ENCODE measurements at places on chromosomes 7 and 10. TPM values are rescaled to one million over a fixed set of nuclear protein-coding genes. Genes with fewer than 3 reads are reported as not detected.

The TUBB8 gene
- total RNA-seq, result not detected

The LDB1 gene
- total RNA-seq, result 28.1 TPM

The SLC35G1 gene
- total RNA-seq, result 6.2 TPM

The CLDN3 gene
- total RNA-seq, result not detected

The BLNK gene
- not detected for total RNA-seq

DNA sequence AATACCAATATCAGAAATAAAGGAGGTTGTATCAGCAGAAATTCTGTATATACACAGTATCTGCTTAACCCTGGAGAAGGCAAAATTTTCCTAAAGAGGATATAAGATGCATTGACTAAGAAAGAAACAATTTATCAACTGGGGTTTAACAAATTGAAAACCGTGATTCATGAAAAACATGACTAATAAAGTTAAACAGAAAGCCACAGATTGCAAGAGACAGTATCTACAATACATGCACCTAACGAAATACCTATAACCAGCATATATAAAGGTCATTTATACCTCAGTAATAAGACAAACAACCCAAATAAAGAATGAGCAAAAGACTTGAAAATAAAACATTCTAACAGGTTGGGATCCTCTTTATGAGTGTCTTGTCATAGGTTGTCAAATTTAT lies 101.8 kb downstream of the IQUB start:
- no peaks in the 10 kb centered on the region for H3K4me1 ChIP-seq
- H3K27ac ChIP-seq, result no peak overlapping the region
- no peaks in the 10 kb centered on the region for H3K36me3 ChIP-seq
- H3K4me3 ChIP-seq, result no peak overlapping the region
- H3K27me3 ChIP-seq, result no peaks in the 10 kb centered on the region

GRCh38 chr7:38244516-38244915 lies 28.9 kb downstream of the TARP start:
- no peaks in the 10 kb centered on the region for H3K36me3 ChIP-seq
- no peak for DNase-seq
- H3K4me1 ChIP-seq, result no peaks in the 10 kb centered on the region
- no peak overlapping the region for H3K4me3 ChIP-seq
- H3K27me3 ChIP-seq, result peaks cover 10% of the 10 kb centered on the region

The PLEKHA8 gene
- 10.3 TPM for total RNA-seq

- H3K36me3 ChIP-seq, result no peaks in the 10 kb centered on the region
- no peak for DNase-seq
- no peak overlapping the region for H3K4me3 ChIP-seq
These were observed 40.1 kb upstream of the GNA12 start for GRCh38 chr7:2884161-2884560.

The PAX4 gene
- not detected for total RNA-seq

- peak overlapping the region; percentile 95 for H3K27ac ChIP-seq
- H3K4me3 ChIP-seq, result 0 out of 2 replicates have a peak overlapping the region, but pooled peaks have one; percentile 8
- no peaks in the 10 kb centered on the region for H3K27me3 ChIP-seq
- peak; percentile 97 for DNase-seq
- H3K4me1 ChIP-seq, result peaks cover 60% of the 10 kb centered on the region
- no peaks in the 10 kb centered on the region for H3K36me3 ChIP-seq
These were observed 673.7 kb downstream of the SUGCT start for GRCh38 chr7:40808378-40808942.

DNA sequence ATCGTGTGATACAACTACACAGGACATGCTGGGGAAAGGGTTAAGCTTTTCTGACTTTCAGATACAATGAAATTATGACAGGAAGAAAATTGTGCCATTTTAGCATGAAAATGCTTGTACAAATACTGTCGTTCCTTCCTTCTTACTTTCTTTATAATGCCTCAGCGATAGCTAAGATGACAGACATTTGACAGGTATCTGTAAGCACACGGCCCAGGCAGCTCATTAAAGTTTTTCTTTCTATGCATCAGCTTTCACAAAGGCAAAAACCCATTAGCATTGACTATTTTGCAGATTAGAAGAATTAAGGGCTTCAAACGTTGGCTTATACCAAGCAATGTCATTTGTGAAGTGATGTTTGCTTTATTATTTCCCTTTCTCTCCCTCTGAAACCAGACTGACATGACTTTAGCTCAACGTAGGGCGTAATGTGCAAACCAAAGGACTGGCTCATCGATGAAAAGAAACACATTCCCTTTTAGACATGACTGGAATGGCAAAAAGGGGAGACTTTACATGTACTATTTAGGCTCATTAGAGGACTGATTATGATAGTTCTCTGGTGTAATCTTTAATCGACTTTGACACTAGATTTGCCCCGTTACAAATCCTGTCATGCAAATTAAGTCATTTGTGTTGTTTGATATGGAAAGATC lies 258.4 kb upstream of the SP8 start:
- H3K4me1 ChIP-seq, result no peaks in the 10 kb centered on the region
- H3K27me3 ChIP-seq, result no peaks in the 10 kb centered on the region
- no peak for DNase-seq
- H3K36me3 ChIP-seq, result no peaks in the 10 kb centered on the region
- H3K27ac ChIP-seq, result no peak overlapping the region
- no peak overlapping the region for H3K4me3 ChIP-seq

The C10orf62 gene
- not detected for total RNA-seq

The CRPPA gene
- total RNA-seq, result 1.8 TPM

DNA sequence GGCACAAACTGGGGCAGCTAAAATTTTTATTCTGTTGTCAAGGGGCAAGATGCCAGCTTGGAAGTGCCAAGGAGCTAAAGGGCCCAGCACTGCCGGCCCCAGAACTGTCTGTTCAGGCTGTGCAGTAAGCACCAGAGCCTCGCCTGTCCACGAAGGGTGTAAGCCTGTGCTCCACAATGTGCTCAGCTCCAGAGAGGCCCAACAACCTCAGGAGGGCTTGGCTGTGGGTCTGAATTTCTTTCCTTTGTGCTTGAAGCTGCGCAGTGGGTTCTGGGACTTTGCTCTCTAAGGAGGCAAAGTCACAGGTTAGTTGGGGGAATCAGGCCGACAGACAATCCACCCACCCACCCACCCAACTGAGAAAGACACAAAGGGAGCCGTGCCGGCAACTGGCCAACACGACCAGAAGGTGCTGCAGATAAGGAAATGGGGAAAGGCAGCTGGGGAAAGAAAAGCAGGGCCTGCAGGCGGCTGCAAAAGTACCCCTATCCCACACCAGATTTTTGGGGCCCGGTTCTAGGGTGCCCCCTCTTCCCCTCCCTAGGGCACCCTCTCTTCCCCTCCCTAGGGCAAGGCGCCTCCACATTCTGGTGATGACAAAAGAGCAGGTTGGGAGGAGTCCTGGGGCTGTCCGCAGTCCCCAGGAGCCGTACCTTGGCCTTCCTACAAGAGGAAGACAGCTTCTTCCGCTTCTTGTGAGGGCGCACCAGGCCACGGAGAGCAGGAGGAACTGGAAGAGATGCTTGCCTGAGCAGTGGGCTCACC lies 7.7 kb downstream of the DDX56 start:
- DNase-seq, result no peak
- H3K4me3 ChIP-seq, result no peak overlapping the region
- no peak overlapping the region for H3K27ac ChIP-seq

- no peak overlapping the region for H3K4me3 ChIP-seq
- H3K4me1 ChIP-seq, result peaks cover 15% of the 10 kb centered on the region
- peak; percentile 72 for DNase-seq
- H3K27ac ChIP-seq, result no peak overlapping the region
- no peaks in the 10 kb centered on the region for H3K27me3 ChIP-seq
- no peaks in the 10 kb centered on the region for H3K36me3 ChIP-seq
These were observed 2.1 kb upstream of the LIPM start for GRCh38 chr10:88800152-88801125.

The ANKRD22 gene
- total RNA-seq, result 0.22 TPM

DNA sequence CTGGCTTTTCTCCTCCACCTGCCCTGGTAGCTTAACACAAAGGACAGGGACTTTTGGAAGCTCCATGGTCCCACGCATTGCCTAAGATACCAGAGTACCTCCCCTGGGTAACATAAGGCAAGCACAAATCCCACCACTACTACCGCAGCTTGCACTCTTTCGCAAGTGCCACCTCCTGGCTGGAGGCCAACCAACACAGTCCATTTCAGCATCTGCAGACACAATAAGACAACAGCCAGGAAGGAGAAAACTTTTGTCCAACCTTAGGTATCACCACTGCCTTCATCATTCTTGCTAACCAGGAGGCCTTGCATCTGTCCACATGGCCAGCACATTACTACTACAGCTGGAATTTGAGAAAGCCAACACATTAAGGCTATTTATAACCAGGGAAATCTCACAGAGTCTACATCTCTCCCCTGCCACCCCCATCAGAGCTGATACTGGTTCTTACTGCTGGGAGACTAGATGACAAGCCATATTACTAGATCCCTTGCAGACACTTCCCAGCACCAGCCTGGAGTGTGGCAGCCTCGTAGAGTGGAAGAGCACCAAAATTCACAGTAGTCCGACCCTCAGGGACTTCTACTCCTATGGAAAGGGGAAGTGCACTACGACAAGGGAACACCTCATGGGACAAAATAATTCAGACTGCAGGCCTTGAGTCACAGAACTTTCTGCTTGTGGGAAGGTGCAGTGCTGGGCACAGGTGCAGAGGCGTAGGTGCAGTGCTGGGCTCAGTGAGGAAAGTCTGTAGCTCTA lies 39.8 kb upstream of the CDK13 start:
- H3K36me3 ChIP-seq, result no peaks in the 10 kb centered on the region
- H3K4me3 ChIP-seq, result no peak overlapping the region
- no peak overlapping the region for H3K27ac ChIP-seq
- peak; percentile 54 for DNase-seq
- peaks cover 13% of the 10 kb centered on the region for H3K27me3 ChIP-seq
- H3K4me1 ChIP-seq, result no peaks in the 10 kb centered on the region

The CYP26A1 gene
- total RNA-seq, result not detected

The MYH16 gene
- total RNA-seq, result not detected

The EGR2 gene
- total RNA-seq, result 1.1 TPM

DNA sequence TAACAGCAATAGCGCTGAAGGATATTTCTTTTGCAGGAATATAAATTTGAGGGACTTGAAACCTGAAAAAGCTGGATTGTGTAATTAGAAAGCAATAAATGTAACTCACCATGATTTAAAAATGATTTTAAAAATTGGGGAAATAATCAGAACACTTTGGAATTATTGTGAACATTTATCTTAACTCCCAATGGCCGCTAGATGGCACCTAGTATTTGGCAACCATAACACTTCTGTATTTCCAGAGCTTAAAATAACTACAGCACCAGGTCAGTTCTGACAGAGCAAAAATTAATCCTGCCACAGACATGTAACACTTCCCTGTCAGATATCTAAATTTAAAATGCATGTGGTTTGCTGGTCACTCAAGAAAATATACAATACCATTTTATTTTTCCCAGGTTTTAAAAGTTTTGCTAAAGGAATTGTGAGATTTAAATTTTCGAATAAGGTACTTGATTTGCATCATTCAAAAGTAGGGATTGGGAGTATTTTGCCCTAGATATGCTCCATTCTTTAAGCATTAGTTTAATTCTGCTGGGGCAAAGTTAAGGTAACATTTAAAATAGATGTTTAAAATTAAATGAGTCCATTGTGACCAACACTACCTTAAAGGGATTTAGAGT lies 144.5 kb downstream of the PPP1R3A start:
- H3K4me1 ChIP-seq, result no peaks in the 10 kb centered on the region
- no peaks in the 10 kb centered on the region for H3K27me3 ChIP-seq
- DNase-seq, result peak; percentile 70

DNA sequence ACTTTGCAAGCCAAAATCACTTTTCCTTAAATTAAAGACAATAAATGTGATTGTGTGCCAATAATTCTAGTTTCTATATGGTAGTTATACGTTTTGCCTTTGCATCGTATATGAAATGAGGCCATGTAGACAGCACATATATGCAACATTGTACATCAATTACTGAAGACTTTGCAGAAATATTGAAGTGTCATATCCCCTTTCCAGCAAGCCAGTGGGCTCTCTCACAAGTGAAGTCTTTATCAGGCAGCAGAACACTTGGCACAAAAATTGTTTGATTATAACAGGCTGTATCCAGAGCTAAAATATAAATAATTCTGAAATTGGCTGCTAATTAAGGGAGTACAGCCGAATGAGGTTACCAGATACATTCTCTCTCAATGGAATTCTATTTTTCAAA lies 588.6 kb upstream of the SEMA3D start:
- H3K27me3 ChIP-seq, result no peaks in the 10 kb centered on the region
- no peak overlapping the region for H3K4me3 ChIP-seq
- peaks cover 60% of the 10 kb centered on the region for H3K4me1 ChIP-seq
- no peaks in the 10 kb centered on the region for H3K36me3 ChIP-seq

The SLC26A3 gene
- not detected for total RNA-seq

The VWA2 gene
- total RNA-seq, result not detected

DNA sequence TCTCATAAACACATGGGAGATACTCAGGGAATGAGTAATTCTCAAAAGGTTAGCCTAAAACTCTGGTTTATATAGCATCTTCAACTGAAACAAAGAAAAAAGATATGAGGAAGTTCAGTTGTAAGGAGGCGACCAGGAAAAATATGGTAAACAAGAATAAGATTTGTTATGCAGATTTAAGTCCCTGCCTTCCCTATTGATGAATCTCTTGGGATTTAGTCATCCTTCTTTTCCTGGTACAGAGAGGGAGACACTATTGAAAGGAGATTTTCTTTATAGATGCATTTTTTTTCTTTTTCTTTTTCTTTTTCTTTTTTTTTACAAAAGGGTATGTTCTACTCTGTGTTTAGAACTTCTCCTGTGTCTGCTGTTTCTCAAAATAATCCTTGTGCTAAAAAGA lies 557.5 kb downstream of the DNAJB9 start:
- no peaks in the 10 kb centered on the region for H3K36me3 ChIP-seq
- no peak overlapping the region for H3K27ac ChIP-seq
- no peaks in the 10 kb centered on the region for H3K27me3 ChIP-seq
- DNase-seq, result no peak
- no peak overlapping the region for H3K4me3 ChIP-seq
- no peaks in the 10 kb centered on the region for H3K4me1 ChIP-seq

DNA sequence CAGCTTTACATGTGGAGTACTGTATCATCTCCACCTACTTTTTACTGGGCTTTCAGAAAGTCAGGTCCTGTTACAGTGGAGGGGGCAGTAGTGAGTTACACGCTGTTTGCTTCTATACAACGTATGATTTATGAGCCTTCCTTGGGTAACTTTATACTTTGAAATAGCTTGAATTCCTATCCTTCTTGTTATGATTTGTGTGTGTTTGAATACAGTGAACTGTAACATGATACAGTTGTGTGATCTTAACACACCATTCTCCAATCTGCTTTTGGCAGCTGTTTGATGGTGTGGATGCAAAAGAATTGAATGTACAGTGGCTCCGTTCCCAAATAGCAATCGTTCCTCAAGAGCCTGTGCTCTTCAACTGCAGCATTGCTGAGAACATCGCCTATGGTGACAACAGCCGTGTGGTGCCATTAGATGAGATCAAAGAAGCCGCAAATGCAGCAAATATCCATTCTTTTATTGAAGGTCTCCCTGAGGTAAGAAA lies 41.7 kb downstream of the SP8 start:
- no peak overlapping the region for H3K27ac ChIP-seq
- H3K36me3 ChIP-seq, result no peaks in the 10 kb centered on the region
- H3K4me1 ChIP-seq, result no peaks in the 10 kb centered on the region
- DNase-seq, result no peak
- no peak overlapping the region for H3K4me3 ChIP-seq

- no peaks in the 10 kb centered on the region for H3K27me3 ChIP-seq
- no peak overlapping the region for H3K4me3 ChIP-seq
- H3K36me3 ChIP-seq, result no peaks in the 10 kb centered on the region
- no peak for DNase-seq
- H3K27ac ChIP-seq, result no peak overlapping the region
These were observed 8.7 kb upstream of the OGA start for GRCh38 chr10:101826852-101827434.

GRCh38 chr7:2873686-2874551 lies 29.8 kb upstream of the GNA12 start:
- H3K36me3 ChIP-seq, result no peaks in the 10 kb centered on the region
- H3K4me3 ChIP-seq, result no peak overlapping the region
- DNase-seq, result peak; percentile 92
- peak overlapping the region; percentile 86 for H3K27ac ChIP-seq
- H3K4me1 ChIP-seq, result no peaks in the 10 kb centered on the region
- no peaks in the 10 kb centered on the region for H3K27me3 ChIP-seq

The RAMP3 gene
- not detected for total RNA-seq

The CPXM2 gene
- total RNA-seq, result 19.8 TPM

All from GM23248 (cell line).